ENCODE measurements at places on chromosomes 3 and 15. TPM values are rescaled to one million over a fixed set of nuclear protein-coding genes. Genes with fewer than 3 reads are reported as not detected.

AGBL1 gene
- not detected for total RNA-seq

NAALADL2 gene
- not detected for total RNA-seq

HCN4 gene
- total RNA-seq = not detected

DNA sequence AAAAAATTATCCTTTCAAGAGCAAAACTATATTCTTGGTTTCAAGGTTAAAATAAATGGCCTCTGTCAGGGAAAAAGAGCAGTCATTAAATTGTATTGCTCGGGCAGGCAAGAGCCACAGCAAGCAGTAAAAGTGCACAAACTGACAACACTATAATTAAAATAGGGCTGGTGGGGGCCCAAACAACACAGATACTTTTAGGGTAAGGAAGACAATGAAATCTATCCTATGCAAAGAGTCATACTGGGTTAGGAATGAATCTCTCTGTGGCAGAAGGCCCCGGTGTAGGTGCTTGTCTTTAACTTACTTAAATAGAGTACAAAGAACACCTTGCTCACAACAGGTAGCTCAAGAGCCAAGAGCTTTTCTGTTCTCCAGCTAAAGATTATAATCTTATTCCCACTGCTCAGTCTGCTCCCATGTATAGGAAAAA lies 94.7 kb downstream of the DLG1 start:
- no peak for DNase-seq
- H3K4me3 ChIP-seq = no peak overlapping the region
- no peaks in the 10 kb centered on the region for H3K27me3 ChIP-seq
- H3K36me3 ChIP-seq = no peaks in the 10 kb centered on the region
- H3K27ac ChIP-seq = no peak overlapping the region

- H3K4me3 ChIP-seq = no peak overlapping the region
- no peak overlapping the region for H3K27ac ChIP-seq
- no peaks in the 10 kb centered on the region for H3K36me3 ChIP-seq
- DNase-seq = no peak
- H3K4me1 ChIP-seq = no peaks in the 10 kb centered on the region
- H3K27me3 ChIP-seq = peaks cover 2% of the 10 kb centered on the region
Observed at GRCh38 chr3:140177943-140178342, 243.0 kb downstream of the CLSTN2 start.

DNA sequence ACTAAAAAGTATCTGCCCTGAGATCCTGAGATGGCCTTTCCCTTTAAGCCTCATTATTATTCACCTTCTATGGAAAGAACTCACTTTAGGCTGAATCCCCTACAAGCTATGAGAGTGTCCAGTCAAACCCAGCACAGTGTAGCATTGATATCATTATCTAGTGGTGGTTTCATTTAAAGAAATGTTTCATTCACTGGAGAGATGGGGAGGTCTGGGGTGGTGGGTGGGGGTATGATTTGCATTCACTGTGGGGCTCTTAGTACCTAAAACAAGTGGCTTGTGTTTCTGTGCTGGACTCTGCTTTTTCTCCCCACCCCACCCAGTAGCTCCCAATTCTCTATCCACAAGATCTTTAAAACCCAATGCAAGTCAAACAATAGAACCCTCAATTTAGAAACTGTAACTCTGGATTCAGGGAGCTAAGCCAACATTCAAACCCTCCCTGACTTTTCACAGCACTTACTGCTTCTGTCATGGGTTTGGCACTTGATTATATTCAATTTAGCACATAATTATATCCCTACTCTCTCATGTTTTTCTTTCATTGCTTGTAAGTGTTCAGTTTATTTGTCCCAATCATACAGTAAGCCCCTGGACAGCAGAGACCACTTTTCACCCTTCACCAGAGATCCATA lies 310.5 kb upstream of the THBS1 start:
- no peaks in the 10 kb centered on the region for H3K27me3 ChIP-seq
- H3K4me3 ChIP-seq = no peak overlapping the region
- H3K27ac ChIP-seq = no peak overlapping the region
- no peaks in the 10 kb centered on the region for H3K36me3 ChIP-seq

DNA sequence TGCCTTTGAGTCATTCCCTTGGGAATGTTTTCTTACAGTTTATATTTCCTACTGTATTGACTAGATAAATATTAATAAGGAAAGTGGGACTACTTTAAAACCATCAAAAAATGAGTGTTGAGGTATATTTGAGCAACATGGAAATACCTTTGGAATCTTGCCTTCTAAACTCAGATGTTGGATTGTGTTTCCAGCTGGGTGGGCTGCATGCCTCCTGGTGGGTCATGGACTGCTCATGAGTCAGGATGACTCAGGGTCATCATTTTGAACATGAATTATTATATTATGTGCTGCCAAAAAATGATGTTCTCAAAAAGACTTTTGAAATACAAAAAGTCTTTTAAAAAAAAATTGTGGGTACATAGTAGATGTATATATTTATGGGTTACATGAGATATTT lies 41.1 kb upstream of the APH1B start:
- H3K27ac ChIP-seq = no peak overlapping the region
- H3K4me1 ChIP-seq = peaks cover 66% of the 10 kb centered on the region
- peaks cover 27% of the 10 kb centered on the region for H3K36me3 ChIP-seq
- H3K27me3 ChIP-seq = no peaks in the 10 kb centered on the region

- H3K36me3 ChIP-seq = no peaks in the 10 kb centered on the region
- no peak for DNase-seq
- H3K4me1 ChIP-seq = no peaks in the 10 kb centered on the region
Observed at GRCh38 chr3:127959873-127960272, 44.8 kb downstream of the KBTBD12 start.

GRCh38 chr3:170247875-170248274 lies 25.7 kb downstream of the PRKCI start:
- H3K27ac ChIP-seq = no peak overlapping the region
- H3K4me3 ChIP-seq = no peak overlapping the region
- H3K36me3 ChIP-seq = peaks cover 3% of the 10 kb centered on the region
- H3K4me1 ChIP-seq = peaks cover 6% of the 10 kb centered on the region
- DNase-seq = no peak

- no peaks in the 10 kb centered on the region for H3K27me3 ChIP-seq
- no peaks in the 10 kb centered on the region for H3K4me1 ChIP-seq
- peaks cover 89% of the 10 kb centered on the region for H3K36me3 ChIP-seq
Observed at GRCh38 chr3:4655145-4656045, 162.2 kb downstream of the ITPR1 start.

DNA sequence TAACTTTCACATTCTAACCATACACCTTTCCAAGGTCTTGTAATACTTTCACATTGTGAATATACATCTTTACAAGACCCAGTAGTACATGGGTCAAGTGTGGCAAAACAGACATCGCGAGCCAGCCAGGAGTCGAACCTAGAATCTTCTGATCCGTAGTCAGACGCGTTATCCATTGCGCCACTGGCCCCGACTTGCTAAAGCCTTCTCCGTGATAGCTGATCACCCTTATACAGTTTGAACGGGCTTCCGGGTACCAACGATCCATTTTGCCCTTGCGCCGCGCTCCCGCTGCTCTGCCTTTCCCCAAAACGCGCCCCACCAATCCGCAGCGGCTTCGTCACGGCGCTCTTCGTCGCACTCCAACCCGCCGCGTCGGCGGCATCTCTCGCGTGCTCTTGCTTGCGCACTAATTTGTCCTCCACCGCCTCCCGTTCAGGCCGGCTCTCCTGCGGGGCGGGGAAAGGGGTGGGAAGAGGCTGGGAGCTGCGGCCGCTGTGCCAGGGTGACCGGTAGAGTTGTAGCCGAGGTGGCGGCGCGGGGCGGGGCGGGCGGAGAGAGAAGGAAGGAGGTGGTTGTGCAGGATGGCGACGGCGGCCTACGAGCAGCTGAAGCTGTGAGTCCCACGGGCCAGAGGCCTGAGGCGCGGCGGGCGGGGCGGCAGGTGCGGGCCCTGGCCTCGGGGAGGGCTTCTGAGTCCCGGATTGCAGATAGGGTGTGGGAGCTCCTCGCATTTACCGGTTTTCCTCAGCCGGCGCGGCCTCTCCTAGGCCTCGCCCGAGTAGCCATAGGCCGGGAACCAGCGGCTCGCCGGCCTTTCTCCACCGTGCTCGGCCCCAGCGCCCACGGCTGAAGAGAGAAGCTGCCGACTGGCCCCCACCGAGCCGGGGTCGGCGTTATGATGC lies at the start of gene SACM1L:
Gene SACM1L, plus strand, starts transcription at position 515 of the 905 bp plus-strand sequence. Its CDS starts 70 bp downstream, at position 585.
- peaks cover 30% of the 10 kb centered on the region for H3K36me3 ChIP-seq
- H3K27me3 ChIP-seq = peaks cover 3% of the 10 kb centered on the region
- peaks cover 61% of the 10 kb centered on the region for H3K4me1 ChIP-seq
- peak within 1 kb of the TSS; percentile 88 for H3K4me3 ChIP-seq
- H3K27ac ChIP-seq = peak within 1 kb of the TSS; percentile 98

GRCh38 chr3:30475038-30475808 lies 131.2 kb upstream of the TGFBR2 start:
- no peak for DNase-seq
- H3K36me3 ChIP-seq = peaks cover 2% of the 10 kb centered on the region
- H3K27ac ChIP-seq = peak overlapping the region; percentile 75
- peak overlapping the region; percentile 54 for H3K4me3 ChIP-seq
- peaks cover 76% of the 10 kb centered on the region for H3K4me1 ChIP-seq
- no peaks in the 10 kb centered on the region for H3K27me3 ChIP-seq

GRCh38 chr3:52495777-52496602 lies 852 bp downstream of the STAB1 start:
- DNase-seq = no peak
- no peak overlapping the region for H3K4me3 ChIP-seq
- peaks cover 20% of the 10 kb centered on the region for H3K4me1 ChIP-seq
- peaks cover 20% of the 10 kb centered on the region for H3K36me3 ChIP-seq

All from activated B cell treated with CpG ODN at 0.5 μM for 24 hours (primary cell).